ENCODE measurements at places on chromosomes 2 and 18.
A peak's percentile ranks its signal among the peaks of the same experiment; 100 is the strongest.

DNA sequence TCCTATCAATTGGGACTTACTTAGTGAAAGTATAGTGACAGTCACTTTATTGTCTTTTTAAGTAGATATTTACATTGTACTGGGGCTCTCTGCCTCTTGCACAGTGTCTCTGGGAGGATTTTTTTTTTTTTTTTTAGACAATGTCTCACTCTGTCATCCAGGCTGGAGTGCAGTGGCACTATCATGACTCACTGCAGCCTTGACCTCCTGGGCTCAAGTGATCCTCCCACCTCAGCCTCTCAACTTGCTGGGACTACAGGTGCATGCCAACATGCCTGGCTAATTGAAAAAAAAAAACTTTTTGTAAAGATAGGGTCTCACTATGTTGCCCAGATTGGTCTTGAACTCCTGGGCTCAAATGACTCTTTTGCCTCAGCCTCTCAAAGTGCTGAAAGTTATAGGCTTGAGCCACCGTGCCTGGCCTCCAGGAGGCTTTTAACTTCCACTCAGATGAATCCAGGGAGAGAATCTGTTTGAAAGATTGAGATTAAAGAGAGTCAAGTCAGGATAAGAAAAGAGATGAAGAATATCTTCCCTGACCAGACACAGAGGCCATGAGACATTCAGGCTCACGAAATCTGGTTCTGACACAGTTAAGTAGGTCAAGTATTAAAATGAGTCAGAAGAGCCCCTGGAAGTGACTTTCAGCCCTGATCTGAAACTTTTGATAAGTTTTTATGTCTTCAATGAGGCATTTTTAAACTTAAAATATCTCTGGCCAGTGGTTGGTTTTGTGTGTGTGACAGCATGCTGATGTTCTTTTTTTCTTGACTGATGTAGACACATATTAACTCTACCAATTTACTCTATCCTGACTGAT lies 18.3 kb downstream of the ARHGEF33 start:
- DNase-seq, result peak; percentile 19

- DNase-seq, result no peak
These were observed 155.6 kb upstream of the PIEZO2 start for GRCh38 chr18:11304928-11305327.

DNA sequence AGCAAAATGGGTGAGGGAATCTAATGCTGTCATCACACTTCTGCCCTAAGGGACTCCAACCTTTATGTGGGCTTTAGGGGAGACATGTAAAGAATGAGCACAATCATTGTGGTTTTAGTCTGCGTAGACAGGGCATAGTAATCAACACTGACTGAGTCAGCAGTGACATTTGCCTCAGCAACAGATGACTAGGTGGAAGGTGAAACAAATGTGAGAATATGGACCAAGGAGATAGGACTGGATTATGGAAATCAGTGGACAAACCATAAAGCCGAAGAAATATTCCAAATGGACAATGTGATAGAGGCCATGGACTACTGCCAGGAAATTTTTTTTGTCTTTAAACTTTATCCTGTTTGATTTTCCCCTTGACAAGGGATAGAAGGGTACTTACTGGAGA lies 83.9 kb downstream of the PDK1 start:
- DNase-seq, result peak; percentile 95

GRCh38 chr2:218754201-218754600 lies 27.7 kb upstream of the CYP27A1 start:
- DNase-seq, result no peak

DNA sequence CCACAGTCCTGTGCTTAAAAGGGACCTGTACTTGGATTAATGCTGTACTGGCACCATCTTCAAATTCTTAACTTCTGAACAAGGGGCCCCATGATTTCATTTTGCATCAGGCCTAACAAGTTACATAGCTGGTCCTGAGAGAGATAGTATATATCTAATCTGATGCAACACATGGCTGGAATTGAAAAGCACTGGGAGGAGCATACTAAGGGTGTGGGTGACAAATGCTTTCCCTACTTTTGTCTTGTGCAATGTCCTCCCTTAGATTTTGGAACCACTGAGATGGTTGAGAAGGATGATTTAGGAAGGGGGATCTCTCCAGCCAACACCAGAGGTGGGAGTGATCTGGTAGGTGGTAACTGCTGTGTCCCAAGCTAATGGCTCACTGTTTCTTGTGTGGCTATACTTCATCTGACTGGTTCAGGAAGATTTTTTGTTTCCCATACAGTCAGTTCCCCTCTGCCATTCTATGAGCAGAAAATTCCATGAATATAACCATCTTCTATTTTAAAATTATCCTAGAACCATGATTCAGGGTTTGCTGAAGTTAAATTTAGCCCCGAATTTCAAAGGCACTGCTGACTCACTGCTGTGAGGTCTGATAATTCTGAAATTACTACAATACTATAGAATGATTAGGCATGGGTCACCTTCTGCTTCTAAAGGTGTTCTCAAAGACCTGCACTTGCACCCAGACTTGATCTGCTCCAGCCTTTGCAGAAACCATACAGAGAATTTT lies 108.3 kb upstream of the NCKAP5 start:
- DNase-seq, result peak; percentile 49

- DNase-seq, result peak; percentile 100
These were observed 72.3 kb downstream of the IL1R2 start for GRCh38 chr2:102063941-102064678.

- peak; percentile 22 for DNase-seq
These were observed 101.2 kb downstream of the NEB start for GRCh38 chr2:151632993-151633565.

DNA sequence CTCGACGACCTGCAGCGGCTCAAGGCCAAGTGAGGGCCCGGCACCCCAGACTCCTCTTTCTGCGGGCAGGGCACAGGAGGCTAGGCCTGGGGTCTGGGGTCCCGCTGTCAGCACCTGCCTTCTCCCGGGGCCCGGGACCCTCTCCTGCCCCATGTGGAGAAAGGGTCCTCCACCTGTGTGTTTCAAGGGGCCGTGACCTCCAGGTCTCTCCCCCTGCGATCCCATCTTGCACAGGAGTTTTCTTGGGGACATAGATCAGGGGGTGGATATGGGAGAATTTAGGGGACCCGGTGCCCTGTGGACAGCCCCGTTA lies 791 bp downstream of the DES start:
- DNase-seq, result no peak

DNA sequence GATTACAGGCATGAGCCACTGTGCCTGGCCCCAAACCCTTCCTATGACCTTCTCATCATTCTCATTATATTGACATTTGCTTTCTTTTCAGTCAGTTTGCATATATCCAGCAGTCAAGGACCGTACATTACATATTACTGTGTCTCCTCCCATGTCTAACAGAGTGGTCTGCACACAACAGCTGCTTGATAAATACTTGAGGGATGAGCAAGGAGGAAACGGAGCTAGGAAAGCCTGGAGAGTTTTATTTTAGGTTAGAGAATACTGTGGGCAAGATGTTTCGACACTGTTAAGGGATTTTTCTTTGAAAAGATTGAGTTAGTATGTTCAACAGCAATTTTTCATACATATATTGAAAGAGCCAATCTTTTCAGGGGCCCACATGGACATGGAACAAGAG lies 76.2 kb upstream of the CHRNA1 start:
- DNase-seq, result peak; percentile 85

- no peak for DNase-seq
These were observed 12.1 kb downstream of the GALNT14 start for GRCh38 chr2:31125918-31126695.

GRCh38 chr18:71036783-71037182 lies 747.9 kb downstream of the SOCS6 start:
- peak; percentile 75 for DNase-seq

DNA sequence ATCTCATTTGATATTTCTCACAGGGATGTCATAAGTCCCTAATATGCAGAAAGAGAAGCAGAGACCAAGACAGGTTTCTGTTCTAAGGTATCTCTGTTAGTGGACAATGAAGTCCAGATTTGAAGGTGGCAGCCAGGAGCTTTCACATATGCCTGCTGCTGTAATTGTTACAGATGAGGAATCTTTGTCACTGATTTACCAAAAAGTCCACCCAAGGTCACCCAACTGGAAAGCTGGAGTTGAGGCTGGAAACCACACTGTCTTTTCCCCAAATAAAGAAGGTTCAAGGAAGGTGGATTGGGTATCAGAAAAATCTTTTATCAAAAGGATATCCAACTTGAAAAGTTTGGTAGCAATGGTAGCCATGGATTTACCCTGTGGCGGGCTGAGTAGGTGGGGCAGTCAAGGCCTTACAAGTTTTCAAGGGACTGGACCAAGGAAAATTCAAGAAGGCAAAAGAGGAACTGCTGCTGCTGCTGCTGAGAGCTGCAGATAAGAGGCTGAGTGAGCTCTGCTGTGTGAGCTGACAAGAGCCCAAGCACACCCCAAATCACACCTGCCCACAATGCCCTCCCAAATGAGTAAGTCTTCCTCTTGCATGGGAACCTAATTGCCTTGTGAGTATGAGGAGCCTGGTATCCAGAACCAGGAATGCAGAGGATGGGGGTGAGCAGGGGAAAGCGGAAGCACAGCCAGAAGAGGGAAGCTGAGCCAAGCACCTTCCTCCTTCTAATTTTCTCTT lies 241.2 kb downstream of the ANAPC1 start:
- no peak for DNase-seq

DNA sequence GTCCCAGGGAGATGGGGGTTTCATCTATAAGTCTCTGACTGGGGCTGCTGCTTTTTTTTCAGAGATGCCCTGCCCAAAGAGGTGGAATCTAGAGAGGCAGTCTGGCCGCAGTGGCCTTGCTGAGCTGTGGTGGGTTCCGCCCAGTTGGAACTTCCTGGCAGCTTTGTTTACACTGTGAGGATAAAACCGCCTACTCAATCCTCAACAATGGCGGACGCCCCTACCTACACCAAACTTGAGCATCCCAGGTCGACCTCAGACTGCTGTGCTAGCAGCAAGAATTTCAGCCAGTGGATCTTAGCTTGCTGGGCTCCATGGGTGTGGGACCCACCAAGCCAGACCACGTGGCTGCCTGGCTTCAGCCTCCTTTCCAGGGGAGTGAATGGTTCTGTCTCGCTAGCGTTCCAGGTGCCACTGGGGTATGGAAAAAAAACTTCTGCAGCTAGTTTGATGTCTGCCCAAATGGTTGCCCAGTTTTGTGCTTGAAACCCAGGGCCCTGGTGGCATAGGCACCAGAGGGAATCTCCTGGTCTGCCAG lies 152.6 kb upstream of the CYP26B1 start:
- no peak for DNase-seq

DNA sequence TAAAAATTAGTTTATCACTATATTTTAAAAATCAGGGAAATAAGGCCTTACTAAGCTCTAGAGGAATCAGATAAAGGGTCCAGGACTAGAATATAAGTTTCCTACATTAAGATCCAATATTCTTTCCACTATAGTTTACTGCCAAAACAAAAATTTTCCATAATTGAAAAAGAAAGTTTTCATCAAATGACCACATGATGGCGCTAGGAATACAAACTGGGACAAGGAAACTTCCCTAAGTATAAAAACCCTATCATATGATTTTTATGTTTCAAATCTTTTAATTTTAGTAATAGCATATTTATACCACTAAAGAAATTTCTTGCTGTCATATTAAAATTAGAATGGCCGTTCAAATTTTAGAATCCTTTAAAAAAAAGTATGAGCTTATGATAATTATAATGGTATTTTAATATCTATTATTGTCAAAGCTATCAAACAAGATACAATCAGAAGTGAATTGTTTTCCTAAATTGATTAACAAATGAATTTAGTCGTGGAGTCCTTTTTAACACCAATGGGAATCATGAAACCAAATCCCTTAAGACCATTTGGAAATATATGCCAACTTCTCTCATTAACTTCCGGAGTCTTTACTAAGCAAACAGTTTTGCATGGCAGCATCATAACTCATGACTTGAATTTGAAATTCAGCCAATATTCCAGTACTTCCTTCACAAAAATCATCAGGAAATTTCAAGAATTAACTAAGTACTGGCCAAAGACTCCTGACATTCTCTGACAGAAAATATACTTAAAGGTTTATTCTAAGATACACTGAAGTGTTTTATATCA lies 70.3 kb downstream of the SCN1A start:
- peak; percentile 66 for DNase-seq

GRCh38 chr2:45031028-45031427 lies 21.8 kb upstream of the SIX2 start:
- no peak for DNase-seq

DNA sequence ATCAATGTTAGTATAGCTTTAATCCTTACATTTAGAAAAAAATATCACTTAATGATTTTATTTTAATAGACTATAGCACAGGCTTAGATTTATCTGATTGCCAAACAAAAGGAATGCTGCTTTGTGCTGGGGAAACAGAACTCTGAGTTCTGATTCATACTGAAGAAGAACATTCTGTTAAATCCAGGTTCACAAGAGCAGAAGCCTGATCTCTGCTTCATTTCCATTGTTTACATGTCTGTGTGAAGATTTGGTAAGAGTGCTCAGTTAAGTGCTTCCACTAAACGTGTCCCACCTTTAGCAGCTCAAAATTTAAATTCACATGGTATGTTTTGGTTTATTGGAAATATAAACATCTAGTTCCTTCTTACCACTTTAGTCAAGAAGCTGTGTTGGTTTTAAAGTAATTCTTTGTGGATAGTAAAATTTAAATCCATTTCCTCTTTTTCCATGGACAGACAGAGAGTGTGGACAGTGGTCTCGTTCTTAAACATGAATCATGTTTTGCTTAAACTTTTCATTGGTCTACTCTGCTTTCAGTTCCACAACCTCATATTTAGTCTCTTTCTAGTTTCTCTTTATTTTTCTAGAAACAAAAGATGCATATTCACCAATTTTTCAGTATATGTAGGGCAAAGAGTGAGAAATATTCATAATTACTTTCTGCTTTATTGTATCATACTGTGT lies 59.1 kb downstream of the NYAP2 start:
- peak; percentile 85 for DNase-seq

- no peak for DNase-seq
These were observed 607.5 kb upstream of the REG3G start for GRCh38 chr2:78418021-78418420.

DNA sequence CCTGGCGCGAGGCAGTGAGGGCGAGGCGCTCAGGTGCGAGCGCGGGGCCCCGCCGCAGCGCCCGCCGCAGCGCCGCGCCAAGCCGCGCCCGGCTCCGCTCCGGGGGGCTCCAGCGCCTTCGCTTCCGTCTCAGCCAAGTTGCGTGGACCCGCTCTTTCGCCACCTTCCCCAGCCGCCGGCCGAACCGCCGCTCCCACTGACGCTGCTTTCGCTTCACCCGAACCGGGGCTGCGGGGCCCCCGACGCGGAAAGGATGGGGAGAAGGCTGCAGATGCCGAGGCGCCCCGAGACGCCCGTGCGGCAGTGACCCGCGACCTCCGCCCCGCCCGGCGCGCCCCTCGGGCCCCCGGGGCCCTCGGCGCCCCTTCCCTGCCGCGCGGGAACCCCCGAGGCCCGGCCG lies 328 bp upstream of the INHBB start:
- no peak for DNase-seq

DNA sequence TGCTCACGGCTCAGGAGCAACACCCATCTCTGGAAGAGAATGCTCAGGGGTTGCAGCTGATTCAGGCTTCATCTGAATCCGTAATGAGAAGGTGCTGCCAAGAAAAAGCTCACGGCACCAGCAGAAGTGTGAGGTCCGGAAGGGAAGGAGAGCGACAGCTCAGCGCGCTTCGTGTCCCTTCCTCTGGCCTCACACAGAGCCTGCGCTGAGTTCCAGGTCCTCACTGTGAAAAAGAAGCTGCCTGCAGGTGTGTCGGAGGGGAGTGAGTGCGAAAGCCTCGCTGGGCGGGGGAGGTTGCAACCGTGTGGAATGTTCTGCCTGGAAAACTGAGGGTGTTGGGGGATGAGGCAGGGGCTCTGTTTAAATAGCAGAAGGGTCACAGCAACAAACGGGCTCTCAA lies 76.2 kb upstream of the TWIST2 start:
- no peak for DNase-seq
